ENCODE measurements at places on chromosomes 4 and X.

DNA sequence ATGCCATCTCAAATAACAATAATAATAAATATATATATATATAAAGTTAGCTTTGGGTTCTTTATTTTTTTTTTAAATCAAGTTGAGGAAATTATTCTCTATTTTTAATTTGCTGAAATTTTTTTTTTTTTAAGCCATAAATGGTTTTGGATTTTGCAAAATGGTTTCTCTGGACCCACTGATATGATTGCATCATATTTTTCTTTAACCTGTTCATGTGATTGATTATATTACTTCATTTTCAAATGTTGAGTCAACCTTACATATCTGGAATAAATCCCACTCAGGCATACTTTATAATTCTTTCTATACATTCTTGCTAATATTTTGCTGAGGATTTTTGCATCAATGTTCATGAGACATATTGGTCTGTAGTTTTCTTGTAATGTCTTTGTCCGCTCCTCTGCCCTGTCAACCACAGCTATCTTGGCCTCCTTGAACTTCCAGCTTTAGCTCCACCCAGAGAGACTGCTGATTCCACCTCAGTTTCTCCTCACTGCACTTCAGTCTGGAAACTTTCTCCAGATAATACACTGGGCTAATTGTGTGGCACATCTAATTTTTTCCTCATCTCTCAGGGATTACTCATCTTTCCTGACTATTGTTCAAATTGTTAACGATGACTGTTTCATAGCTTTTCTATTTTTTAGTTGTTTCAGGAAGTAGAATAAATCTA is 160.9 kb upstream of the GIMD1 start:
- DNase-seq, result no peak

- no peak for DNase-seq
These were observed 110.3 kb upstream of the SCML1 start for GRCh38 chrX:17627026-17627425.

- DNase-seq, result no peak
These were observed 218.0 kb downstream of the DCTD start for GRCh38 chr4:182699201-182699600.

DNA sequence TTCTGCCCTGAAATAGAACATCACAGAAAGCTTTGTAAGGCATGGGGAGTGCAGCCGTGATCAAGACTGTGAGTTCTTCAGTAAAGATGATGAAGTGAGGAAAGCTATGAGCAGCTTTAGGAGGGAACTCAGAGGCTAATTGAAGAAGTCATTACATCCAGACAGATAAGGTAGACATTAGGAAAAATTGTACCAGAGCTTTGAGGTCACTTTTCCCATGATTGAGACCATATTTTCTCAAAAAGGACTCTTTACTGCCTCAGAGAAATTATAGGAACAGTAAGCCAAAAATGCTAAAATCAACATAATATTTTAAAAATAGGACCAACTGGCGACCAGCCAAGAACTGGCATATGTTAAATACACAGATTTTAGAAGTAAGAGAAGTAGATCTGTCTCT is 11.2 kb downstream of the CHST7 start:
- DNase-seq, result no peak

DNA sequence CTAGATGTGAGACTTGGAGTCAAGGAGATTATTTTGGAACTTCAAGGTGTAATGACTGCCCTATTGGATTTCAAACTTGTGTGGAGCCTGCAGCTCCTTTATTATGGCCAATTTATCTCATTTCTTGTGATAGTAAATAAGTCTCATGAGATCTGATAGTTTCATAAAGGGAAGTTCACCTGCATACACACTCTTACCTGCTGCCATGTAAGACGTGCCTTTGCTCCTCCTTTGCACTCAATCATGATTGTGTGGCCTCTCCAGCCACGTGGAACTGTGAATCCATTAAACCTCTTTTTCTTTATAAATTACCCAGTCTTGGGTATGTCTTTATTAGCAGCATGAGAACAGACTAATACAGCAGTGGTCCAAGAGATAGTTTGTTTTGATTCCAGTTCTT is 19.1 kb downstream of the PF4 start:
- DNase-seq, result no peak

DNA sequence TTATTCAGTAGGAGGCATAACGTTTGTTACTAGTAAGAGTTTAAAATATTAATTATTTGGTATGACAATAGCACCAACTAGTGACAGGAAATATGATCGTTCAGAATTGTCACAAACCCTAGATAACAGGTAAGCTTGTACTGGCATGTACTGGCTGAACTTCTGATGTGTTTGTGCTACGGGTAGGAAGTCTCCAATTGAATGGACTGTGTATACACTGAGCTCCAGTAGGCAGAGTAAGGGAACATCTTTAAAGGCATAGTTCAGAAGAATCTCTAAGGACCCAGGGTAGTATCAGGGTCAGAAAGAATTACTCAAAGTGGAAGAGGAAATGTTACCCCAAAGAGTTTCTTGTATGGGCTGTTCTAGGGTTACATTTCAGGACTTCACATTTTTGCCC is 230.4 kb downstream of the EDA2R start:
- no peak for DNase-seq

- DNase-seq, result no peak
These were observed 235.1 kb downstream of the USP46 start for GRCh38 chr4:52423967-52424366.

GRCh38 chr4:174056959-174057358 is 226.5 kb downstream of the FBXO8 start:
- no peak for DNase-seq

- DNase-seq, result peak; percentile 35
These were observed 61.1 kb upstream of the VAMP7 start for GRCh38 chrX:155819966-155820491.

DNA sequence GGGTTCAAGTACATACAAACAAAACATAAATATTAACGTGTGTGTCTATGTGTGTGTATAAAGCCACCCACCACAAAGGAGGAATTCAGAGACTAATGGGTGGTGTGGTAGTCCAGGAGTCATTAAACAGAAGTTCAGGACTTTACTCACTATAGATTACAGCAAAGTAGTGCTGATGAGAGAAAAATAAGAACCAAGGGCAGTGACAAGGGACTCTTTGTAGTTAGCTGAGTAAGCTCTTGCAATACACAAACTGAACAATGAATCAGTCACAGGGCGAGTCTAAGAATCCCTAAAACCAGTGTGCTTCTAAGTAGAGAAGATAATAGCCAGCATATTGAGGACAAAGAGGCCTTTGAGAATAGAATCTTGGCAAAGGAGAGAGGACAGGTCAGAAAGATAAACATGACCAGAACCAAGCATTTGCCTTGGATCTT is 232.4 kb downstream of the PPP3CA start:
- DNase-seq, result no peak

GRCh38 chr4:176584031-176584606 is 208.6 kb downstream of the VEGFC start:
- no peak for DNase-seq

- DNase-seq, result no peak
These were observed 339.8 kb downstream of the BCOR start for GRCh38 chrX:39757971-39758370.

DNA sequence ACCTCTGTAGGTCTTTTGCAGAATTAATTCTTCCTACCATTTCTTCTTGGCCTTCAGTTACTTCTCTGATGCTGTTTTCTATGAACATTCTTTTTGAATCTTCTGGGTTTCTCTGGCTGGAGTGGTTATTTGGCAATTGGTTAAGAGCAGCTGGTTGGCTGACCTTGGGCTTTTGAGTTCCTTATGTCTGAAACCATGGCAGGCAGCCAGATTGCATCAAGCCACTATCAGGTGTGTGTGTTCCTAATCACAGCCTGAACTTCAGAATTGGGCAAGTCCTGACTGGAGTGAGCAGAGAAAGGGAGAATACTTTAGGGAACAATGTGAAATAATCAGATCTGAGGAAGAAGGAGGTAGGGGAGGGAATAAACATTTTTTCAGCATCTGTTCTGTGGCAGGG is 90.2 kb downstream of the ARHGAP10 start:
- no peak for DNase-seq

GRCh38 chr4:87717276-87718031 is 67.4 kb downstream of the DMP1 start:
- no peak for DNase-seq

- no peak for DNase-seq
These were observed 15.3 kb downstream of the USP46 start for GRCh38 chr4:52643785-52644244.

GRCh38 chr4:67573193-67573592 is 14.7 kb downstream of the STAP1 start:
- DNase-seq, result no peak

GRCh38 chrX:45697591-45697990 is 496.9 kb upstream of the DIPK2B start:
- DNase-seq, result no peak

- no peak for DNase-seq
These were observed 52.8 kb upstream of the PSAPL1 start for GRCh38 chr4:7487502-7487901.

DNA sequence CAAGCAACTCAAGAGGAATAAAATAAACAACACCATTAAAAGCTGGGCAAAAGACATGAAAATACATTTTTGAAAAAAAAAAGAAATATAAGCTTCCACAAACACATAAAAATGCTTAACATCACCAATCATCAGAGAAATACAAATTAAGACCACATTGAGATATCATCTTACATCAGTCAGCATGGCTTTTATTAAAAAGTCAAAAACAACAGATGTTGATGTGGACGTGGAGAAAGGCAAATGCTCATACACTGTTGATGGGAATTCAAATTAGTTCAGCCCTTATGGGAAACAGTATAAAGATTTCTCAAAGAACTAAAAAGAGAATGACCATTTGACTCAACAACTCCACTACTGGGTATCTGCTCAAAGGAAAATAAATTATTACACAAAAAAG is 59.6 kb downstream of the STK32B start:
- DNase-seq, result no peak

DNA sequence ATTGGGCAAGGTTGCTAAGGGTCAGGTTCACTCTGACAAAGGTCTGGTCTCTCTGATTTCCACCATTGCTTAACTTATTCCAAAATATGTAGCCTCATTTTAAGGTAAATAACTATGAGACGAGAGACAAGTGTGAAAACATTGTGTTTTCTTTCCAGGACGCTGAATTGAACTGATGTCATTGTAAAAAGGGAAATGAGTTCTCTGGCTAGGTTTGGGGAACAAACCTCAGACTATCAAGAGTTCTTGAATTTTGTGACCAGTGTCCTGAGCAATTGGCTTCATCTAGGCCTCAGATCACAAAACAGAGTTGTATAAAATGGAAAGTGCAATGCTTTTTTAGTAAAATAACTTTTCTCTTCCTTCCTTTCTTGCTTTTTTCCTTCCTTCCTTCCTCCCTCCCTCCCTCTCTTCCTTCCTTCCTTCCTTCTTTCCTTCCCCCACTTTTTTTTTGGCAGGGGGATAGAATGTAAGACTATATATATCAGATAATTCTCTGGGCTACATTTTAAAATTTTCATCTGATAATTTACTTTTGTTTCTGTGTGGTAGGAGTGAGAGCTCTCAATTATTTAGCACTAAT is 30.8 kb upstream of the CXCL8 start:
- no peak for DNase-seq

DNA sequence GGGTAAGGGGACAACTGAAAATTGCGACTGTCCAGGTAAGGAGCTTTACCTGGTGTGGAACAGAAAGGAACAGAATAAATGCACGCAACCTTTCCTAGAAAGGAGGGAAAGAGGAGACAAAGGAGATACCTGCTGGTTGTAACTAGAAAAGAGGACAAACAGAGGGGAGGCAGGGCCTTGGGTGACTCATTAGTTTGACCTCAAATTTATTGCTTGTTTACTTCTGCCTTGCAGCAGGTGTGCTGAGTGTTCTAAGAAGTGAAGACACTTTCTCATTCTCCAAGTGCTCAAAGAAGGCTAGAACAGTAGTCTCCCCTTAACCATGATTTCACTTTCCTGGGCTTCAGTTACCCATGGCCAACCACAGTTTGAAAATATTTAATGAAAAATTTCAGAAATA is 123.1 kb upstream of the BOD1L1 start:
- DNase-seq, result no peak

- no peak for DNase-seq
These were observed 41.5 kb upstream of the DDX53 start for GRCh38 chrX:22958250-22958649.

DNA sequence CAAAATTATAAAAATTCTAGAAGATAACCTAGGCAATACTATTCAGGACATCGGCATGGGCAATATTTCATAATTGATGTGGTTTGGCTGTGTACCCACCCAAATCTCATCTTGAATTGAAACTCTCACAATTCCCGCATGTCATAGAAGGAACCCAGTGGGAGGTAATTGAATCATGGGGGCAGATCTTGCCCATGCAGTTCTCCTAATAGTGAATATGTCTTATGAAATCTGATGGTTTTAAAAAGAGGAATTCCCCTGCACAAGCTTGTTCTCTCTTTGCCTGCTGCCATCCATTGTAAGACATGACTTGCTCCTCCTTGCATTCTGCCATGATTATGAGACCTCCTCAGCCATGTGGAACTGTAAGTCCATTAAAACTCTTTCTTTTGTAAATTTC is 77.7 kb downstream of the DDX60 start:
- DNase-seq, result no peak

DNA sequence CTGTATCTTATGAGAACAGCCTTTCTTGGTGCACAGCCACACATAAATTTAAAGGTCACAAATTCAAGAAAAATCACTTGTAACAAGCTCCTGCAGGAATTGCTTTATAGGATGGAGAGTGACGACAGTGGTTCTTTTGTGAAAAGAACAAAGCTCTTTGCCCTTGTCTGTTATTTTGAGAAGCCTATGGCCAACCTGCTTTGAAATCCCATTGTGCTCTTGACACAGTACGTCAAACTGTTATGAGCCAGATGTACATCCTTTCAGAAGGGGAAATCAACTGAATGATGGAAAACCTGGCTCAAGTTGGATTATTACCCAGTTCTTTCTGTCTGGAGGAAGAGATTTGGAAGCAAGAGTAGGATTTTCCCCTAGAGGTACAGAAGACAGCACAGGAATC is 1454.2 kb downstream of the ARAP2 start:
- no peak for DNase-seq

DNA sequence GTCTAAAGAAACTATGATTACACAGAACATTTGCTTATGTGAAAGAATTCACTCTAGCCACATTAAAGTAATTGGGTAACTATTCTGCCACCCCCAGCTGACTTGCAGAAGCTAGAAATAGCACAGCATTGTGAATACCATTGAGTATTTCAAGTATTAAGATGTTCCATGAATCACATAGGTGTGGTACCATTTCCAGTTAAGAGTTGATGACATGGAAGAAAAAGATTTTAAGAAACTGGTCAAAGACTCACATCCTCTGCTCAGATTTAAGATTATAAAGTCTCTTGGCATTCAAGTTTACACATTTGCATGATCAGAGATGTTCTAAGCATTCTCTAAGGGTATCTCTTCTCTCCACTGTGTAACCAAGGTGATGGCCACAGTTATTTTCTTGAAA is 287.5 kb downstream of the CAMK2D start:
- DNase-seq, result peak; percentile 24

GRCh38 chr4:169823685-169824084 is 65.9 kb upstream of the HPF1 start:
- peak; percentile 4 for DNase-seq

Data from activated naive CD4-positive, alpha-beta T cell treated with Interleukin-2 at 50 U/mL for 16 hours (primary cell).